Activated CD4-positive, alpha-beta T cell treated with anti-CD3 and anti-CD28 coated beads, Interleukin-2, amount 50 U/mL, for 4 hours (primary cell): ENCODE measurements at places on chromosomes 5 and 9.

- no peak for DNase-seq
These were observed 97.5 kb downstream of the INIP start for GRCh38 chr9:112620388-112620787.

DNA sequence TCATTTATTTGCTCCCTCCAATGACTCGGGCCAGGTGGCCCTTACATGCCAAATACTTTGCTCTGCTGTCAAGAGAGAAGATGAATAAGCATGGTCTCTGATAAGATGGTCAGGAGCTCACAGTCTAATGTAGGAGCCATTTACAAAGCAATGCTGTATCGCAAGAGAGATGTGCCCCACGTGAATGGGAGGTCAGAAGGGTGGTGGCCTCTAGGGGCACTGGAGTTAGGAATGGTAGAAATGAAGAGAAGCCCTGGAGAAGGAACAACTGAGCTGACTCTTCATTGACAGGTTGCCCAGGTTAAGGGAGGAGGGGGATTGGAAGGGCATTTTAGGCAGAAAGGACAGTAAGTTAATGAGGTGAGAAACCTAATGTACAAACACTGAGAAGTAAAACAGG lies 286.5 kb downstream of the KCTD16 start:
- DNase-seq, result no peak

- DNase-seq, result no peak
These were observed 8.2 kb upstream of the GRAMD2B start for GRCh38 chr5:126414874-126415502.

DNA sequence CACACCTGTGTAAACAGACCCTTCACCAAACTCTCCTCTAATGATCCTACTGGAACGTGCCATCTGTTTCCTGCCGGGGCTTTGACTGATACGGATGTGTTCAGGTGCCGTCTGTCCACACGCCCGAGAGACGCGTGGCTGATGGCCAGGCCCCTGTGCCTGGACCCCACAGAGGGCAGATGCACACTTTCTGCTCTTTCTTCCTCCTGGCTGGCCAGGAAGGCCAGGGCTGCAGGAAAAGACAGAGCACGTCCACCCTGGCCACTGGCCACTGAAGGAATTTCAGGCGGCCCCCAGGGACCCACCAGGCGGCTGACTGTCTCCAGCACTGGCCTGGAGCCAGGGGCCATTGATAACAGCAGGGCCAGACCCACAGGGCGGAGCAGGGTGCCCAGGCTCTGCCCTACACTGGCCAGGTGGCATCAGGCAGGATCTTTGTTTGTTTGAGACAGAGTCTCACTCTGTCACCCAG lies 3.6 kb upstream of the ENG start:
- DNase-seq, result no peak

- no peak for DNase-seq
These were observed 64.1 kb downstream of the ANKH start for GRCh38 chr5:14807471-14807870.

GRCh38 chr5:163407034-163407655 lies 30.2 kb upstream of the CCNG1 start:
- DNase-seq, result no peak

DNA sequence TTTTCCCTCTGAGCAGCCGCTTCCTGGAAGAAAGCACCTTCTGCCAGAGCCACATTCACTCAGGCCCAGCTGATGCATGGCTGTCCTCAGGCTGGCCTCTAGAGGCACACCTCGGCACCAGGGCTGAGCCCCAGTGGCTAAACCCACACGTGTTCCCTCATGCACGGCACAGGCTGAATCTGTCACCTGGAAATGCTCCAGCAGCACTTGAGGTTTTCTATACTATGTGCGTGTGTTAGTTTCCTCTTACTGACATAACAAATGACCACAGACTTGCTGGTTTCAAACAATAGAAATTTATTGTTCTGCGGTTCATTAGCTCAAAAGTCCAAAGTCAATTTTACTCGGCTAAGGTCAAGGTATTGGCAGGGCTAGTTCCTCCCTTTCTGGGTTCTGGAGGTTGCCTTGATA lies 141.4 kb downstream of the LRRC70 start:
- DNase-seq, result no peak

GRCh38 chr5:98424681-98425450 lies 348.6 kb upstream of the RGMB start:
- DNase-seq, result no peak

DNA sequence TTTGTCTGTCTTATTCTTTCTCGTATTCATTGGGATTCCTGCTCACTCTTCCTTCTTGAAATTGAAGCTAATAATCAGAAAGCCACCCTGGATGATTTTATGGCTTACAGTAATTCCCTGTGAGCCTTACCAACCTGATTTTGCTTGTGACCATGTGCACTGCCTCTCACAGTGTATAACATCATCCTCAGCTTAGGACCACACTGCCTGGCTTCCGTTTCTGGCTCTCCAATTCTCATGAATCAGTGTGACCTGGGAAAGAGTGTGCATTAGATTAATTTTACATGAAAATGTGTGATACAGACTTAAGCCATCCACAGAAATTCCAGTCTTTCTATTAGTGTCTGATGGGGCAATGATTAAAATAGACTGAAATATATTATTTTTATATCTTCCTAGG lies 126.8 kb upstream of the DMRT1 start:
- DNase-seq, result no peak

DNA sequence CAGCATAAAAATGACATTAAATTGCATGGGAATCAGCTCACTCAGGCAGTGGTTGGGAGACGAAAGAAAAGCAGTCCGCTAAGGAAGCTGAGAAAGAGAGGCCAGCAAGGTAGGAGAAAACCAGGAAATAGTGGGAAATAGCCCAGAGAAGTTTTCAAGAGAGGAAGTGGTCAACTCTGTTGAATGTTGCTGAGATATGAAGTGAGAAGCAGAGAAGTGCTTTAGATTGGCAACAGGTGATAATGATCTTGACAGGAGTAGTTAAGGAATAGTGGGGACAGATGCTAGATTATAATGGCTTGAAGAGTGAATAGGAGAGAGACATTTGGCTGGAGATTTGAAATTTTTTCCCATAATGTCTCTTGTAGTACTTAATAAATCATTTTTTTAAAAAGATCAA lies 30.8 kb downstream of the CNTRL start:
- no peak for DNase-seq

DNA sequence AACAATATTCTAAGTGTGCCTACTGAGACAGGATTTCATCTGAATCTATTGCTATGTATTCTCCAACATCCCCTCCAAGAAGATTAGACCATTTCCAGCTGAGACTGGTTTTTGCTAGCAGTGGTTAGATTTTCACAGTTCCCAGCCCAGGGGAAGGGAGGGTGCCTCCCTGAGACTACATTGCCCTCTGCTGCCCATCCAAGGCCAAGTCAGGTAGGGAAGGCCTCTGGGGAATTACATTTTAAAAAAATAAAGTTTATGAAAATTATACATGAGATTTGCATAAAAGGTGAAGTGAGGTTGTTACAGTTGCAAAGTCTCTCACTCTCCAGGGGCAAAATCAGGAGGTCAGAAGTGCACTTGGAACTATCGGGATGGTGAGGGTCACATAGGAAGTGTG lies 28.0 kb upstream of the SYK start:
- no peak for DNase-seq

GRCh38 chr5:138339464-138339863 lies 1.4 kb downstream of the FAM53C start:
- DNase-seq, result no peak

- DNase-seq, result no peak
These were observed 97.2 kb upstream of the DNAH5 start for GRCh38 chr5:14041528-14042192.

GRCh38 chr9:118455259-118455658 lies 751.1 kb downstream of the TLR4 start:
- no peak for DNase-seq

DNA sequence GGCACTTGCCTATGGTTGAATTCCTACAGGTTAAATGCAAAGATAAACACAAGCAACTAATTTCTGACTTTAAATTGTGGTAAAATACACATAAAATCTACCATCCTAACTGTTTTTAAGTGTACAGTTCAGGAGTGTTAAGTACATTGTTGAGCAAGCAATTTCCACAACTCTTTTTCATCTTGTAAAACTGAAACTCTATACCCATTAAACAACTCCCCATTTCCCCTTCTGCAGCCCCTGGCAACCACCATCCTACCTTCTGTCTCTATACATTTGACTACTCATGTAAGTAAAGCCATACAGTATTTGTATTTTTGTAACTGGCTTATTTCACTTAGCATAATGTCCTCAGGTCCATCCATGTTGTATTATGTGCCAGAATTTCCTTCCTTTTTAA lies 38.5 kb upstream of the STX17 start:
- DNase-seq, result no peak

DNA sequence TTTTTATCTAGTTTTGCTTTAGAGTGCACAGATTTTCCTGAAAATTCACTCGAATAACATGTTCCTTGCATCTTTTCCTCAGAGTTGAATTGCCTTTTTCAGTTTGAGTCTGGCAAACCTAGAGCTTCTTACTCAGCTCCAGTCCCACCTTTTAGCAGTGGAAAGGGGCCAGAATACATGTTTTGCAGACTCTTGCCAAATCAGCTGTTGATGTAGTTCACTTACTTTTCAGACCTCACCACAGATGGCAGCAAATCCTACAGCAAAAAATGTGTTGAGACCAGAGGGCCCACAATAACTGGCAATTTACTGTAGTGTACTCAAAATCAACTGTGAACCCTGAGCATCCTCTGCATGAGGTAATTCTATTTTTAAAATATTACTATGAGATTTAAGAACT lies 545.2 kb upstream of the ACO1 start:
- no peak for DNase-seq

DNA sequence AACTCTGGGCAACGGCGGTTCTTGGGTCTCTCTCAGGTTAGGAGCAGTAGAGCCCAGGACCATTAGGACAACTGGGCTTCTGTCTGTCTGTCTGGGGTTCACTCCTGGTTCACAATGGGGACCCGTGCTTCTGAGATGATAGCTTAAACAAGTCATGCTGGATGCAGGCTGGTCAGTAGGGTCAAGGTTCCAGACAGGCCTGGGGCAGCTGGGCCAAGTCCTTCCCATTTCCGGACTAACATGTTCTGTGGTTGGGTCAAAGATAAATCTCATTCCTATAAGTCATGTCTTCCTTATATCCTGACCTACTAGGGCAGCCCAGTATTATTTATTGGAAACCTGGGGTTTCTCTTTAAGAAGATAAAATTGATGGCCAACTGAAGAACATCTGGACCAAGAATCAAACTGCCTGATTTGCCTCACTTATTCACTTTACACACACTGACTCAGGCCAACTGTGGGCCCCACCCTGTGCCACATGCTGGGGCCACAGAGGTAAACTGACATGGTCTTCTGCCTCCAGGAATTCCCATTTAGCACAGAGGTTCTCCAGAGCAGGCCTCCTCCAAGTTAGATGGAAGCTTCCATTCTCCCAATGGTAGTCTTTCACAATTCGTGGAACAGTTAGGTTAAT lies 8.3 kb downstream of the HDHD3 start:
- DNase-seq, result no peak

DNA sequence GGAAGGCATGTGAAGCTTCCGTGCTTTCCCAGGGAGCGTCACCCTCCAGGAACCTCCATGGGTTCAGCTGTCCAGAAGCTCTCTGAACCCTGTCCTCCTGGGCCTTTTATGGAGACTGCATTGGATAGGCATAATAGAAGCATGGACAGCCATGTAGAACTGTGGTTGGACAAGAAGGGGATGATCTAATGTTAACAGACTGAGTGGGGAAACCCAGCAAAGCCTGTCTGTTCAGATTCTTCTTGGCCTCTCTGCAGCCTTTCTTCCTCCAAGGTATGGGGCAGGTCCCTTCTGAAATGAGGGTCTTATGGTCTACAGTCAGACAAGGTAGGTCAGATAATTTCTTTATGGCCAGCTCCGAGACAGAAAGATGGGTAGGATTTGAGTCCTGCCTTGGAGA lies 59.1 kb upstream of the CTNNA1 start:
- DNase-seq, result no peak

GRCh38 chr5:130541617-130542221 lies 623.3 kb downstream of the HINT1 start:
- no peak for DNase-seq

GRCh38 chr5:54206580-54207229 lies 103.7 kb downstream of the ARL15 start:
- no peak for DNase-seq

DNA sequence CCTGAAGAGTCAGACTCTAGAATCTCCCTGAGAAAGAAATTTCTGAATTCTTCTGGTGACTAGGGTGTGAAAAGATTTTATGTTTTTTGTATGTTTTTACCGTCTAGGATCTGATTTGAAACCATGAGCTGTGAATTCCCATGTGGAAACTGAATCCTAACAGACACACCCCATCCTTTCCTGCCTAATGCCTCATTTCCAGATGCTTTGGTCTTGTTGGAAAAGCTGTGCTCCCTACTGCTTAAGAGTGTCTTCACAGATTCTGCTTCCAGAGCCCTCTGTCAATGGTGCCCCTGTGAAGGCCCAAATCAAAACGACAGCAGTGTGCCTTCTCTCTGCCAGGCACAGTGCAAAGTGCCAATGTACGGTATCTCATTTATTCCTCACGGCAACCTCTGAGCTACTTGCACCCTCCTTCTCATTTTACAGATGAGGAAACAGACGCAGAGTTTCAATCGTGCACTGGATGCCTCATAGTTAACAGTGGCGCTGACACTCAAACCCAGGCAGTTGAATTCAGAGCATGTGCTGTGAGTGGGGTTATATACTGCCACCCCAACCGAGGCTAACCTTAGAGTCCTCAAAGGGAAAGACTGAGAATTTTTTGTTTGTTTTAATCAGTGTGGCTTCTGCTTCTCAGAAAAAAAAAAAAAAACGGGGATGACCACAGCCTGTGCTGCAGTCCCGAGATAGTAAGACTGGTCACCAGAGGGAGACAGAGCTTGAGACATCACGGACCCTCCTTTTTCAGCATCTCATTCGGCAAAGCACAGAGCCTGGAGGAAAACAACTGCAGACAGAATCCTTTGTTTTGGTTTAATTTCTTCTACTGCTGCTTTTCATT lies 188.4 kb downstream of the SNCAIP start:
- DNase-seq, result no peak

DNA sequence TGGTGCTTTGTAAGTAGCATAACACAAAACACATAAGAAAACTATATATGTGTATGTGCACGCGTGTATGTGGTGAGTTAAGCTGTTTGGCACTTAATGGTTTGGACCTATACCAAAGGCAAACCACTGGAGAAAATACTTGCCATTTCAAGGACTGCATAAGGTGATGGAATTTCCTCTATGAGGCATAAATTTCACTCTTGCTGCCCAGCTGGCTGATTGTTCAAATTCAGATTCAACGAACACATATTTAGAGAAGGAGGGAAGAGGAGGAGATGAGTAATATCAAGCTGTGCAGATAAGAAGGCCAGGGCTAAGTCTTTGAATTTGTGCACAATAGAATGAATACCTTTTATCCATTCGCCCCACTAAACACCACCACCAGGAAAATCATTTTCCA lies 470.6 kb upstream of the MPDZ start:
- DNase-seq, result no peak

DNA sequence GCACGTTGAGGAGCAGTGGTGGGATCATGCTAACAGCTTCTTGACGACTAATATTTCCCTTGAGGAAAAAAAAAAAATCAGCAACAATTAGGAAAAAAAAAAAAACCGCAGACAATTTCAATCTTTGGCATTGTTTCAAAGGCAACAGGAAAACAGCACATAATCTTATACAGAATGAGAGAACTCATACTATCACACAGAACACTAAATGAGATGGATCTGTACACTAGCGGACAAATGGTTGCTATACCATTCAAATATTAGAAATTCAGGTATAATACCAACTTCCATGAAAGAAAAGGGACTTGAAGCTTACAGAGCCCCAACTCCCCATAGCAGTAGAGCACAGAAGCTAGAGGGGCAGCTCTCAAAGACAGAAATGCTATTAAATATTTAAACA lies 9.6 kb downstream of the NSUN2 start:
- DNase-seq, result no peak

GRCh38 chr5:93006915-93007314 lies 574.1 kb downstream of the NR2F1-AS1 start:
- no peak for DNase-seq
